Frontal cortex (tissue), 4 donors: ENCODE measurements at places on chromosomes 1 and 21. TPM values are rescaled to one million over a fixed set of nuclear protein-coding genes. Genes with fewer than 3 reads are reported as not detected.
A peak's percentile ranks its signal among the peaks of the same experiment; 100 is the strongest.

SHISA4 gene
- total RNA-seq: 22.4 TPM

C1QTNF12 gene
- not detected for total RNA-seq

ATF3 gene
- total RNA-seq: 1.6 TPM

LRRIQ3 gene
- 0.82 TPM for total RNA-seq

PPFIA4 gene
- 12.6 TPM for total RNA-seq

OR2T2 gene
- total RNA-seq: not detected

S100B gene
- total RNA-seq: 6.1 TPM

DIO1 gene
- not detected for total RNA-seq

ACTL8 gene
- total RNA-seq: under 0.01 TPM

LORICRIN gene
- total RNA-seq: not detected

GRCh38 chr1:184623404-184623803, 131.3 kb downstream of the EDEM3 start:
- DNase-seq: no peak

DNA sequence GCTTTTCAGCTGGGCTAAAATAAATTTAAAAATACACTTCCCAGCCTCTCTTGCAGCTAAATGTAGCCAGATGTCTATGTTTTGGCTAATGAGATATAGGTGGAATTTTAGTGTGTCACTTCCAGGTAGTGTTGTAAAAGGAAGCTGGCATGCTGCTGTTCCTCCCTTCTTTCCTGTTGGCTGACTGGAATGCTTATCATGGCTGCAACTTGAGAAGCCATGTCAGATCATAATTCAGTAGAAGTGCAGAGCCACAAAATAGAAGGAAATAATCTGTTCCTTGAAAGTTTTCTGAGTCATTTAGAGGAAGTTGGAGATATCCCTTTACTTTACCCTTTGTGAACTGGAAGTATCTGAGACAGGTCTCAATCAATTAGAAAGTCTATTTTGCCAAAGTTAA, 10.9 kb upstream of the RBM15 start:
- DNase-seq: no peak

GRCh38 chr1:160108888-160109662, 6.5 kb upstream of the ATP1A2 start:
- DNase-seq: no peak

GRCh38 chr1:22186311-22186710, 43.4 kb upstream of the WNT4 start:
- DNase-seq: no peak

GRCh38 chr21:33977017-33977720, 61.6 kb upstream of the ATP5PO start:
- no peak for DNase-seq

DNA sequence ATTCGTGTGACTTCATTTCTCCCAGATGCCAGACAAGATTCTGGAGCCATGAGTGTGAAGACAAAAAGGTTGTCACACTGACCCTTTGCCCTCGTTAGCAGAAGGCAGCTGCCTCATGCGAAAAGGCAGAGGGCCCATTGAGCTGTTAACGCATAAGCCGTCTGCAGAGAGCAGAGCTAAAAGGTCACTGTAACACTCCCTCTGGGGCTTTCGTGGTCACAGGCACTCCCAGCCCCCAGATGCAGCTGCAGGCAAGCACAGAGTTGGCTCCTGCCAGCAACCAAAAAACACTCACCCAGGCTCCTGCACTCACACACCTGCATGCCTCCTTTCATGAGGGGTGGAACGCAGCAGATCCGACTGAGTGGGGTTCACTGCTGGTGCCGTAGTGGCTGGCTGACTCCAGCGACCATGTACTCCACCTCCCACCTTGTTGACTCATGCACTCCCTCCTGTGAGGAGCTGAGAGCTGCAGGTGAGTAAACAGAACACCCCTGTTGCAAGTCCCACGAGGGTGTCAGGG, 287.5 kb downstream of the SMYD3 start:
- no peak for DNase-seq

DNA sequence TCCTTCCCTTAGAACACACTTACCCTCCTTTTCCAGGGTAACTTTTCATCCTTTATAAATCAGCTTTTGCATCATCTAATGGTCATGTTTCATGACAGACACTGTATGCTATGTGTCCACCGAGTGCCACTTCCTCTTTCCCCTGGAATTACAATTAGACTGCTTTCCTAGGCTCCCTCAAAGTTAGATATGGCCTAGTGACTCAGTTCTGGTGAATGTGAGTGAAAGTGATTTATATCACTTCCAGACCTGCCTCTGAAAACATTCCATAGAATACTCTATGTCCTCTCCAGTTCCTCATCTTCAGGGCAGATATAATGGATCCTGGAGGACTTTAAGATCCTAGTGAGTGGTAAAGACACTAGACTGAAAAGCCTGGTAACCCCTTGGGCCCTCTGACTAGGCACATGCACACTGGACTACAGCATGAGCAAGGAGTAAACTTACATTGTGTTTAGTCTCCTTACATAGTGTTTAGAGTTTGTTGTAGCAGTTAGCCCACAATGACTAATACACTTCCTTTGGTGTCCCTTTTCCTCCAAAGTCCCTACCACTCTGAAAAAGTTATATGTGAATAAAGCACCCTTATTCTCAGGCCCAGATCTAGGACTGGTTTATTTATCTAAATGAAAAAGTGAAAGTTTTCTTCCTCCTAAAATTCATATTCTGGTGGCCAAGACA, 59.3 kb downstream of the GPR88 start:
- DNase-seq: no peak

- DNase-seq: no peak
Measured at GRCh38 chr21:29613021-29613420, 314.3 kb downstream of the BACH1 start.

DNA sequence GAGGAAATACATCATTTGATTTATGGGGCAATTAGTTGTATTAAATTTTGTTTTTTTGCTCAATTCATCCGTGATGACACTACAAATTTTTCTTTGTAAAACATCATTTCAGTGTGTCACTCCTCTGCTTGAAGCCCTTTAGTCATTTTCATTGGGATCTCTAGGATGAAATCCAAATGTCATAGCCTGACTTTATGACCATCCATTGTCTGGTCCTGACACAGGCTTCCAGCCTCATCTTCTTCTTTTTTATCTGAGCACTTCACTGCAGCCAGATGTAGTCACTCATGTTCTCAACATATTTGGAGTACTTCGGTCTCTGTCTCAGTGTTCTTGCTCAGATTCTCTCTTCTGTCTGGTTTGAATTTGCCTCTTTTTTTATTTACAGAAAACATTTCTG, 173.1 kb downstream of the HMCN1 start:
- no peak for DNase-seq

DNA sequence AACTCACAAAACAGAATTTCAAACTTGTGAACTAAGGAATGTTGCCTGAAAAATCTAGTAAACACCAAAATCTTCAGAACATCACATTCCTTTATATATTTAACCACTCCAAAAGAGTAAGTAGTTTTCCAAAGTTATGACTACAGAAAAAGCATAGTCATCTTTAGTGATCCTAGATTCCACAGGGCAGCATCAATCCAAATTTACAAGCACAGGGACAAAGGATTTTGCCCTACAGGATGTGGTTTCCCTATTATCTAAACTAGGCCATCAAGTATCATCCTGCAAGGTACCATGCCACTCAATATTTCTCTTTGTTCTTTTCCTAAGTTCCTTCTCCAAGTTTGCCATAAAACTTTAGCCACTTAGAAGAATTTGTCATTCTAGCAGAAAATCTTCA, 33.0 kb downstream of the COP1 start:
- DNase-seq: no peak

DNA sequence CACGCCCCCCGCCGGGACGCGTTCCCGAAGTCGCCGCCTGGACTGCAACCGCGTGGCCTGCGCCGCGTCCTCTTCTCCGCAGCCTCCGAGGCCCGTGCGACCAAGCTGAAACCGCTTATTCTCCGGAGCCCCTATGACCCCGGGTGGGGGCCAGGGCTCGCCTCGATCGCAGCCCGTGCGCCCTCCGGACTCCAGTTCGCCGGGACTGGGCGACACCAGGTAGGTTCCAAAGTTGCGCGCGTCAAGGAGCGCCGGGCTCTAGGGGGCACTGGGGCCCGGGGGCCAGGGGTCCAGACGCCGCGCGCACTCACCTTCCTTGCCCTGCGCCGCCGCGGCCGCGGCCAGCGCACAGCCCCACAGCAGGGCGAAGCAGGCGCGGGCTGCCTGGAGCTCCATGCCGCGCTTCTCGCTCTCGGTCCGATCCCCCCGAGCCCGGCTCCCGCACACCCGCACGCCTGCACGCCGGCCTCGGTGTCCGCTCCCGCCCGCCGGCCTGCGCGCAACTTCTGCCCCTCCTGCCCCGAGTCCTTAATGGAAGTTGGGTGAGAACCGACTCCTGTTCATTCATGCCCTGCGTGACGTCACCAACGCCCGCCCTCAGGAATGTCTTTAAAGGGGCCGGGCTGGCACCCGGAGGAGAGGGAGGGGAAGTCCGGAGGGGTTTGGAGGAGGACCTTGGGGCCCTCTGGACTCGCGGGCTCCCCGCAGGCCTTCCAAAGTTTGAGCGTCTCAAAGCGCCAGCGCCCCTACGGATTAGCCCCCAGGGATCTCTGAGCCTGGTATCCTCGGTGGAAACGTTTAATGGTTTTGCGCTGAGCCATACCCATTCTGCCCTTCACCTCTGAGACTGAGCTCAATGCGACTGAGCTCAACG, at the start of gene EPHA2:
Gene EPHA2, minus strand, starts transcription at position 533 of the 874 bp plus-strand sequence. Its CDS starts 137 bp downstream, at position 396.
- DNase-seq: peak; percentile 93

- no peak for DNase-seq
Measured at GRCh38 chr1:218164111-218164929, 120.8 kb upstream of the RRP15 start.

DNA sequence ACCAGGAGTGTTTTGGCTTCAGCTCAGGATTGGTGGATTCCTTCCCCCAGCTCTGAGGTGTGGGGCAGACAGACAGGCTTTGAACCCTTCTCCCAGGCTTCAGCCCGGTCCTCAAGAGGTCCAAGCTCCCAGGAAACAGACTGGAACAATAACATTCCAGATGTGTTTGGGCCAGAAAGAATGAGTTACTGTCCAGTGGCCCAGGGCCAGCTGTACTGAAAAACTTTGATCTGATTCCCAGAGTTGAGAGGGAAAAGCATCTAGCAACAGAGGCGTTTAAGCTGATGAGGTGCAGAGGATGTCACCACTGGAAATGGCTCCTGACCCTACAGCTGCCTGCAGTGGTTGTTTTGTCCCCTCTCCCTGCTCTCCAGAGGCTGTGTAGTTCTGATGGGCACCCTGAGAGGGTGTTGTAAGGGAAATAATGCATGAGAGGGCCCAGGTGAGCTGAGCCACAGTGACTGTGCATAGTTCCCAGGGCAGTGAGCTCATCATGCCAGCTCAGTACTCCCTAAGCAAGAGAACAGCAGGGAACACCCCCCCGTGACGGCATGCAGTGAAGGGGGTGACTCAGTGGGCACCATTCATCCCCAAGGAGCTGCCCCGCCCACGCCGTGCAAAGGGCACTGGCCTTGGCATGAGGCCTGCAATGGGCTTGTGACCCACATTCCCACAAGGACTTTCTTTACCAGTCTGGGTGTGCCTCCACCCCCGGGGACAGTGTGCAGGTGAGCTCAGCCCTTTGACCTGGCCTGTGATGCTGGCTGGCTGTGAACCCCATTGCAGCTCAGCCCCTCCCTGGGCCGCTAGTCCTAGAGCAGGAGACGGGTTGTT, 13.8 kb upstream of the SFN start:
- no peak for DNase-seq

GRCh38 chr1:233085566-233085965, 135.2 kb downstream of the NTPCR start:
- DNase-seq: no peak

DNA sequence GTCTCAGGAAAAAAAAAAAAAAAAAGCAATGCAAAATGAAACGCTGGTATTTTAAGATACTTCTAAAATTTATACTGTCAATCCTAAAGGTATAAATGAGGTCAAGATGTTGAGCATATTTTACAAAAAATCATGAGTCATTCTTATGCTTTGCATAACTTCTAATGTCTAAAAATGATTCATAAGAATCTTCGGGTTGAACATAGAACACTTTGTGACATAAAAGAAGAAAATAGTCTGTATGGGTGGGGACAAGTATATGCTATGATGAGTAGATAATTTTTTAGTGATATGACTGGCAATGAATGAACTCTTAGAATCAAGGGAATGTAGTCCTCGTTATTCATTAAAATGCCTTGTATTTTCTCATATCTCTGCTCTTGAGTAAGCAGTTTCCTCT, 416.9 kb upstream of the USP24 start:
- no peak for DNase-seq

GRCh38 chr1:199878823-199879222, 148.7 kb upstream of the NR5A2 start:
- no peak for DNase-seq

GRCh38 chr1:16926491-16927073, 4.9 kb downstream of the CROCC start:
- DNase-seq: no peak

- DNase-seq: no peak
Measured at GRCh38 chr21:42564561-42564971, 50.9 kb downstream of the SLC37A1 start.

DNA sequence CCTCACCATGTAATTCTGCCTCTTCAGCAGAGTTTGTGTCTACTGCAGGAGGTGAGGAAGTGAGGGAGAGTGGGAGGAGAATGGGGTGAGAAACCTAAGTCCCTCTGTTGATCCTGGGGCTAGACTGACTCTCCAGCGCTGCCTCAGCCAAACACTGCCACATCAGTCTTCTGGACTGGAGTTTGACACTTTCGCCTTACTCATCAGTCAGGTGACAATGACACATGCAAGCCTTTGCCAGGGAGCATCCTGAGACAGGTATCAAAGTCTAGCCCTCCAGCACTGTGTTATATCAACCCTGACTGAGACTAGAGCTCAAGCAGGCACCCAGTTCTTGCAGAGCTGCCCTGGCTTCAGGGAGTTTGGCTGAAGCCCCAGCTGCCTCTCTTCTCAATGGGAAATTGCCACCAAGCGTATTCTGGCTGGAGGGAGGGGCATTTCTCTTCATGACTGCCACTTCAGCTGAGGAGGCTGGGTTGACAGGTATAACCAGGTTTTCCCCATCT, 33.3 kb upstream of the SUCO start:
- DNase-seq: no peak

DNA sequence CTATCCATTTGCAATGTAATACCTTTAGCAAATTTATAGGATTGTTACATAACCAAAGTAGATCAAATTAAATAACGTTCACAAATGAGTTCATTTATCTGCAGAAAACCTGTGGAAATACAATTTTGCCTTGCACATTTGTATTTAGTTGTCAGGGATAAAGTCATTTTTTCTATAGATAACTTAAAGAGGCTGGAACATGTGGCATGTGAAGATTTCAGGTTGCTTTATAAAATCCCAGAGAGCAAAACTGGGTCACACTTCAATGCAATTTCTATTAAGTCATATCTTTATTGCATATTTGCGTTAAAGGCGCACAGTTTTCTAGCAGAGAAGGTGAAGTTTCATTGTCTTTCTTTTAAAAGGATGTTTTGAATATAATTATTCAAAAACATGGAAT, 342.4 kb downstream of the USP25 start:
- no peak for DNase-seq

- DNase-seq: no peak
Measured at GRCh38 chr21:34574601-34575529, 40.0 kb downstream of the RCAN1 start.

DNA sequence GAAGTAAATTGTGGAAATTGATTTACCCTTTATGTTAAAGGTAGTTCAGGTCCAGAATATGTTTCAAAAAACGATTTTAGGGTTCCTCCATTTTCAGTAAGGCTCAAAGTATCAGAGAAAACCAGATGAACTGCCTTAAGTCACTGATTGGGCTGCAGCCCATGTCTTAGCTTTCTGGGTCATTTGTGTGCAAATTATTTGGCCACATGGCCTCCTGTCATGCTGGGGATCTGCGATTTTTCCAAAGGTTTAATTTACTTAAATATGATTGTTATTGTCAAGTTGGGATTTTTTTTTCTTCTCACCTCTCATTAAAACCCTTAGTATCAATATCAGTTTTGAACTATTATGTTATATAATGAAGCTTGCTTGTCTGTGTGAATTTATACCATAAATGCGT, 135.9 kb upstream of the DPYD start:
- DNase-seq: no peak
